ENCODE measurements at places on chromosomes 6 and 20.

DNA sequence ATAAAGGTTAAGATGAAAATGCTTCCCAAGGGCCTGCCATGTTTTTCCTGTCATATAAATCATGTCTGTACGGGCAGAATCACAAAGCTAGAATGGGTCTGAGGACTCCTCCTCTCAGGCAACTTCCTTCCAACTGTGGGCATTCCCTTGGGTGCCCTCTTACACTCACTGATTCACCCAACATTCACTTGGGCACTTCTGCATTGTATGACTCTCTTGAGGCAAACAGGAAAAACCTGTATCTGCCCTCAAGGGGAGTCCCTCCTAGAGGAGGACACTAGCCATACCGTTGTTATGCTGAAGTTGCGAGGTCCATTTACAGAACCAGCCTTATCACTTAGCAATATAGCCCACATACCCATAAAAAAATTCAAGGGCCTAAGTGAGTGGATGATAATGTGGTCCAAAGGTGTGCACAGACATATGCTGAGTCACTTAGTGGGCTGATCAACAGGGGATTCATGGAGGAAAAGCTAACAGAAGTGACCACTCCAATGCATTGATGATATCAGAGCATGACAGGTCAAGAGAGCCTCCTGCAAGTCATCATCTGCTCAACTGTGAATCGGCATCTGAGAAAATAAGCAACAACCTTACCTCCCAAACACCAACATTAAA lies 131.1 kb downstream of the ATXN1 start:
- DNase-seq: no peak

DNA sequence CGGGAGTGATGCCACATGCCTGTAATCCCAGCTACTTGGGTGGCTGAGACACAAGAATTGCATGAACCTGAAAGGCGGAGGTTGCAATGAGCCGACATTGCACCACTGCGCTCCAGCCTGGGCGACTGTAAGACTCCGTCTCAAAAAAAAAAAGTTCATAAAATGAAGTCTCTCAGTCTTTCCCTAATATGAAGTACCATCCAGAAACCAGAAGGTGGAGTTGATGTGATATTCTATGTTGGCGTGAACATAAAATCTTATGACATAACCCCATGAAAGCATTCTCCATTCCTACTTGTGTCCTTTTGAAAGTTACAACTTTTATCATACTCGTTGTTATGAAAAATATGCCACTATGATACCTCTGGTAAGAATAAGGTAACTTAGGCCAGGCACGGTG lies 5.7 kb downstream of the SOD2 start:
- DNase-seq: no peak

DNA sequence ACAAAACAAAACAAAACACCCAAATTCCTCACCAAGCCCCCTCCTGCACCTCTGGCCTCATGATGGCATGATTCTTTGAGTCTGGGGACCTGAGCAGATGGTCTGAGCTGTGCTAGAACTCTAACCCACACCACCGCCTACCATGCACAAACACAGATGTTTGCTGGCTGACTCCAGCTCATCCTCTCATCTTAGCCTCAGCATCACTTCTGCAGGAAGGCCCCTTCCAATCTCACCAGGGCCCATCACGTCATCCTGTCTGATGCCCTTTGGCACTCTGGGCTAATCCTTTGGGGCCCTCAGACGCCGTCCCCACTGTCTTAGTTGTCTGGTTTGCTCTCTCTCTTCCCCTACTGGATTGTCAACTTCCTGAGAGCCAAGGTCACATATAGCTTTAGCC lies 85.8 kb downstream of the PHACTR3 start:
- no peak for DNase-seq

DNA sequence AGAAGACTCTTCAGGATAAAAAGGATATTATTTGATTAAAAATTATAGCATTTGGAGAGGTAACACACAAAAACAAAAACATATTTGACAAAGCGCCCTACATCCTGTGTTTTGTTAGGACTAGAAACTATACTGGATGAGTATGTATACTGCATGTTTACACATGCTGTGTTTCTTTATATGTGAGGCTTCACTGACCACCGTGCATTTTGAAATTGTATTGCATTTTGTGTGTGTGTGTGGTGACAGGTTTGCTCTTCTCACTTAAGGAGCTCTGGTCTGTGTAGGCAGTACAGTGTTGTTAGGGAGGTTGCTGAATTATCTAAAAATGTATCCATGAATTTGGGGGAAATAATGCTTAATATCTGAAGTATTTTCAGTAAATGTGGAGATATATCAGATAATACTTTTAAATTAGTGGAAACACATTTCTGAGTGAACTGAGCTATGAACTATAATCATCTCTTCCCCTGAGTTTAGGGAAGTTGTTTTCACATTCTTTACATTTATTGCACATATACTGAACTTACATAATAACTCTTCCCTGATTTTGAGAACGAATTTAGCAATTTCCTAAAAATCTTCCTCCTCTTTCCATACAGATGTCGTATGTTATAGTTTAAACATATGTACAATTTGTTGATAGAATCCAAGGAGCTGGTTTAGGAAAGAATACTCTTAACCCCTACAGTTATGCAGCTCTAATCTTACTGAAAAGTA lies 43.3 kb downstream of the TMEM170B start:
- no peak for DNase-seq

DNA sequence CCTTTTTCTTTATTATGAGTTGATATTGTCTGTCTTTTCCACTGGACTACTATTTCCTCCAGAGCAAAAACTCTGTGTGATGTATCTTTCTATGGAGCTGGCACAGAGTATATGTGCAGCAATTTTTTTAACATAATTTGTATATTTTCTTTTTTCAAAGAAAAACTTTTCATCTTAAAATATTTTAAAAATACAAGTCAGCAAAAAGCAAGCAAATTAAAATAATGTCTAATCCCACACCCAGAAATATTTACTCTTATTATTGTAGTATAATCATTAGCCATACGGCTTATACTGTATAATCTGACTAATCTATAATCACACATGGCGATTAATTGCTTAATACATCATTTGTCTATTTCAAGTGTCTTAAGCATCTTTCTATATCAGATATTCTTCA lies 49.7 kb upstream of the BTN3A2 start:
- no peak for DNase-seq

DNA sequence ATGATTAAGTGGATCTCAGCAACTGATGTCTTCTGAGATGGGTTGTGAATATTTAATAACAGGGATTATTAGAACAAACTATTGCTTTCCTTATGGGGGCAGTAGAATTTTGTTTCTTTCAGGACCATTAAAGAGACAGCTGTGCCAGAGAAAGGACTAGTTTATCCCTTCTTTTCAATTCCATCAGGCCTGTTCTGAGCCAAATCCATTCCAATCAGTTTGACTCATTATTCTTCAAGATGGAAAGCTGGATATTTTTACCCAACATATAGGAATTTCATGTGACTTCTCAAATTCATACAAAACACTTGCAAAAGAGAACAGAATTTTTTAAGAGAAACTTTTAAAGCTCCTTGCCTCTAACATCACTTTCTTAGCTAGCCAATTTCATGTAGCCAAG lies 722.0 kb upstream of the FLRT3 start:
- DNase-seq: no peak

GRCh38 chr20:62886709-62887058 lies 25.1 kb upstream of the TCFL5 start:
- DNase-seq: no peak
